ENCODE measurements at places on chromosomes 2 and 18.
A peak's percentile ranks its signal among the peaks of the same experiment; 100 is the strongest.

DNA sequence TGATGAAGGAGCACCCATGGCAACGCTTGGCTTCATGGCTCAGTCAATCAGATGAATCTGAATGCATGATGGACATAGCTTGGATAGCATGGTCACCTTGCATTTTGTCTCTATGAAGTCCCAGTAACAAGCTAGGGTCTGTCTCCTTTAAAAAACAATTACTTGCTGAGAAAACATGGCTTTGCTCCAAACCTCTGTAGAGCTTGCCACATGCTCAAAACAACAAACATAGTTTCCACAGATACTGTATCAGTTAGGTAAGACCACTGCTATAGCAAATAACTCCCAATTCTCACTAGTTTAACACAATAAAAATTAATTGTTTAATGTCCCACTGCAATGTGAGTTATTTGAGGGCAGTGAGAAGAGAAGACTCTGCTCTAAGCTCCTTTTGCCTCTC is 401.0 kb downstream of the IRS1 start:
- no peak for DNase-seq

DNA sequence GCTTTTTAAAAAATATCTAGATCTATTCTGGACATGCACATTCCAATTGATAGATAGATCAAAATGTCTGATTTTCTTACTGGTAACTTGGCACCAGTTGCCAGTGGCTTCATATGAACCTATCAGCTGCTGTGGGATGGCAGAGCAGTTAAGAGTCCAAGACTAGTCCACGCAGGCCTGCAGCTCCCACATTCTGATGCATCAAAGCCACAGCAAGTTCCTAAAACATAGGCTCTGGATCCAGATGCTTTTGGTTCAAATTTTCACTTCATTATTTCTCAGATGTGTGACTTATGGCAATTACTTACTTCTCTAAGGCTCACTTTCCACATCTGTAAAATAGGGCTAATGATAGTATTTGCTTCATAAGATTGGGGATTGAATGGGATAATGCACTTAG is 48.0 kb upstream of the CYP1B1 start:
- DNase-seq = no peak

DNA sequence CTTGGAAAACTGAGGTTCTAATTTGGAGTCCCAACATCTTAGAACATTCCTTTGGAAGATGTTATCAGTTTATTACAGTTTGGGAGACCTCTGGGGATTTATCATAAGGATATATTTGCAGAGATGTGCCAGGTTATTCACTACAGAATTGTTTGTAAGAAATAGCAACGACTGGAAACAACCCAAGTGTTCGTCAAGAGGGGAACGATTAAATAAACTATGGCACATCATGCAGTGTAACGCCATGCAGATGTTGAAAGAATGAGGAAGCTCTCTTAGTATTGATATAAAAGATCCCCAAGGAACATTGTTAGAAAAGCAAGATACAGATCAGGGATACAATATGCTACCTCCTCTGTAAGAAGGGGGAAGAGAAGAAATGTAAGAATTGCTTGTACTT is 210.6 kb downstream of the TMEM247 start:
- DNase-seq = no peak

- DNase-seq = no peak
These were observed 185.3 kb downstream of the MYO1B start for GRCh38 chr2:191430476-191430875.

DNA sequence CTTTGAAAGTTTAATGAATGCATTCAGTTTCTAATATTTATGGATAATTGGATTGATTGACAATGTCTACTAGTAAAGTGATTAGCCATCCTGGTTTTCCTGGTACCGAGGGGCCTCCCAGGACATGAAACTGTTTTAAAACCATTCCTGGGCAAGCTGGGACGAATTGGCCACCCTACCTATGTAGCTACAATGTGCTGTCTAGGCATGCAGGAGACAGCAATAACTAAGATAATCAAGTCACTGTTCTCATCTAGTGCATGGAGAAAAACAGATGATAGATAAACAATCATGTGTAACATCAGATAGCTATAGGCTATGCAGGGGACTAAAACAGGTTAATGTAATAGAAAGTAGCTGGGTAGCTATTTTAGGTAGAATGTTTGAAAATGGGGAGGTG is 67.1 kb downstream of the PMAIP1 start:
- DNase-seq = no peak

GRCh38 chr2:45337481-45337880 is 273.6 kb downstream of the SRBD1 start:
- DNase-seq = no peak

GRCh38 chr2:216014986-216015385 is 1.6 kb upstream of the MREG start:
- DNase-seq = no peak

GRCh38 chr2:19033240-19033639 is 325.2 kb downstream of the OSR1 start:
- DNase-seq = no peak

DNA sequence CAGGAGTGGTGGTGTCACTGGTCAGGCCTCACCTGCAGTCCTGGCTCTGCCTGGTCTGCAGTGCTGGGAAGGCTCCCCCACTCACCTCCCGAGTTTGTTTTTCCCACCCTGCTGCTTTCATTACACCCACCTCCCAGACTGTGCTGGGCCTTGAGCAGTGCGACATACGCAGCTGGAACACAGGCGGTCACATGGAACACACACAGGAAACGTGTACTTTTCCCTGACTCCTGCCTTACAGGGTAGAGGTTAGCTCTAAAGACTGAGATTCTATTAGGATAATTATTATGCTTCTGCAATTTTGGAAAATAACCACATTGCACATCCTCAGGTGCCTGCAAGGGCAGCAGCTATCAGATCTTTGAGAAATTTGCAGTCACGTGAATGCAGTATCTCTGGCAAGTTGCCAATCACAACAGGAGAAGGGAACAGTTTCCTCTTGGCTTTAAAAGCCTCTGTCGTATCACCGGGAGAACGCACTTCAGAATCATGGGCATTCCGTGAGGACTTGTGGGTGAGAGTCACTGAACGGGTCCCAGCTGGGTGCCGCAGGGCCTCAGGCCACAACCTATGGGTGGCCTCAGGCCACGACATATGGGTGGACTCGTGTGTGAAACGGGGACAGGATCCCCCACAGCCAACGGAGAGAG is 136.5 kb downstream of the ZNF236 start:
- DNase-seq = no peak

GRCh38 chr2:210092791-210093190 is 78.4 kb downstream of the KANSL1L start:
- no peak for DNase-seq

DNA sequence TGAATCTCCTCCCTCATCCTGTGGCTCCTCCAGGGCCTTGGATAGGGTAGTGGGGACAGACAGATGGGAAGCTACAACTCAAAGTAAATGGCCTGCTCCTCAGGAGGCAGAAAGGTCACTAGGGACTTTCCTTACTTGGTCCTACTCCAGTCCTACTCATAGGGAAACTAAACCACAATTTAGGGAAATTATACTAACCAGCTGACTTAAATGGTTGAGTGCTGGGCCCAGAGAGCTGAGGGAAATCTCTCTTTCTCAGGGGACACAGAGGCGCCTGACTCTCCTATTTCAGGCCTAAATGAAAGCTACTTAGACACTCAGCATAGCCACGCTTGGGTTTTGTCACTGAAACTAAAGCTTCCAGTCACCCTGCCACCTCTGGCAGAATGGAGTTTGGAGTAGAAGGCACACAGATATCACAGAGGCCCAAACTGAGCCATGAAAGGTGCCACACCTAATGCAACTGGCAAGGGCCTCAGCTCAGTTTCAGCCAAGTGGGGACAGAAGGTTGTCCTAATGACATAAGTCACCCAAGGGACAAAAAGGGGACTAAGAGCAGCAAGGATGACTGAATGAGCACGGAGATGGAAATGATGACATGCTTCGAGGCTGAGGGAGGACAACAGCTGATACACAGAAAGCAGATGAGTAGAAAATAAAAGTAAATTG is 24.0 kb downstream of the CERKL start:
- DNase-seq = no peak

GRCh38 chr18:46421973-46422551 is 235.0 kb downstream of the LOXHD1 start:
- DNase-seq = no peak

DNA sequence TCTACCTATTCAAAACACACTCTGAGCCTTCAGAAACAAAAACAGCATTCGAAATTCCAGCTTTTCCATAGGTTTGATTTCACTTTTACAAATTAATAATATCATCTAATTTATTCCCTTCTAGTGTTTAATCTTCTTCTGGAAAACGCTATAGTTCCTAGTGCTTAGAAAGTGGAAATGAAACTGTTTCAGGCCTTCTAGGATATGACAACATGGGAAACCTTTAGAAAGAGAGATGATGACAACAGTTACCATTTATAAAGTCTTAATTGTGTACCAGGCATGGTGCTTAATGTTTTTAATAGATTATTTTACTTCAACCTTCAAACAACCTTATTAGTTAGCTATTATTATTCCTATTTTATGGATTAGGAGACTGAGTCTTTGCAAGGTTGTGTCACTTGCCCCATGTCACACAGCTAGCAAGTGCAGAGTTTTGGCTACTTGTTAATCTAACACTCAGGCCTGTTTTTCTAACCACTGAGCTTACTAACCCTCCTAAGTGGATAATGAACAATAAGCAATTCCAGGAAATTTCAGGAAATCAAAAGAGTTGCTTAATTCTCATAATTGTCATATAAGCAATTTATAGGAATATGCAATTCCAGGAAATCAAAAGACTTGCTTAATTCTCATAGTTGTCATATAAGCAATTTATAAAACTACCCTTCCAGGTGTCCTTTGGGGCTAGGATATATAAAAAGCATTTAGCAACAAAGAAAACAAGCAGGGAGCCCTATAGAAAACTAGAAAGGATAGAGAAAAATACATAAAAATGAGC is 206.0 kb downstream of the ZNF521 start:
- DNase-seq = no peak

- no peak for DNase-seq
These were observed 77.6 kb downstream of the KCMF1 start for GRCh38 chr2:85048534-85048933.

GRCh38 chr18:64208516-64208915 is 59.6 kb upstream of the LINC00305 start:
- no peak for DNase-seq

- DNase-seq = no peak
These were observed 201.9 kb upstream of the TRIB2 start for GRCh38 chr2:12514631-12515437.

GRCh38 chr2:12641441-12641840 is 75.3 kb upstream of the TRIB2 start:
- DNase-seq = no peak

- no peak for DNase-seq
These were observed 32.7 kb upstream of the CCDC68 start for GRCh38 chr18:54991981-54992380.

GRCh38 chr2:85914922-85915321 is 26.1 kb upstream of the ST3GAL5 start:
- no peak for DNase-seq

DNA sequence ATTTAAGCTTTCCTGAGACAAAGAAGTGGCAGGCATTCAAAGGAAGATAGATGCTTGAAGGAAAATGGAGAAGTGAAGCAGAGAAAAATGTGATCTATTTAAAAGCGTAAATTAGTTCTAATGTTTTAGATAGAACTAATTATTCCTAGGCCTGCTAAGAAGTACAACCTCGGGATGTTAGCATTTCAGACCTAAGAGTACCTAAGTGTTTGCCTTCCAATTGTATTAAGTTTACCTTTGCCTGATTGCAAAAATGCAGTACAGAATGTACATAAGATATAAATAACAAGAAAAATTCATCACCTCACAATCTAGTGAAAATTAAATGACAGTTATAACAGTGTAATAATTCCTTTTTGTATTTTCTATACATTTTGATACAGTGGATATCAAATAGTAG is 71.1 kb upstream of the HNMT start:
- no peak for DNase-seq

GRCh38 chr2:222943820-222944219 is 83.0 kb downstream of the ACSL3 start:
- no peak for DNase-seq

GRCh38 chr2:233857511-233858141 is 3.3 kb upstream of the HJURP start:
- peak; percentile 40 for DNase-seq

DNA sequence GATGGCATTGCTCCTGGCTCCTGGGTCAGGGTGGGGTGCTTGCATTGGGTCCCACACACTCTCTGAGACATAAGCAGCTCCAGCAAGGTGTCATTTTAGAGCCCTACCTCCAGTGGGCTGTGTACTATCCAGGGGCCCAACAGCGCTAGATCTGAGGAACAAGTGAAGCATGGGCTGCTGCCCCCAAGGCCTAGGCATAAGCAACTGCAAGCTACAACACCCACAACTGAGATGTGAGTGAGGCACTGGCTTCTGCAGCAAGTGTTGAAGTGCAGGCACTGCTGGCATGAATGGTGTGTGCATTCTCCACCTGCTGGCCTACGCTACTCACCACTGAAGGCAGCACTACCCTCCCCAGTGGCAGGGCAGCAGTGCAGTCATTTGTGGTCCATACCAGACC is 81.0 kb upstream of the STK39 start:
- no peak for DNase-seq

DNA sequence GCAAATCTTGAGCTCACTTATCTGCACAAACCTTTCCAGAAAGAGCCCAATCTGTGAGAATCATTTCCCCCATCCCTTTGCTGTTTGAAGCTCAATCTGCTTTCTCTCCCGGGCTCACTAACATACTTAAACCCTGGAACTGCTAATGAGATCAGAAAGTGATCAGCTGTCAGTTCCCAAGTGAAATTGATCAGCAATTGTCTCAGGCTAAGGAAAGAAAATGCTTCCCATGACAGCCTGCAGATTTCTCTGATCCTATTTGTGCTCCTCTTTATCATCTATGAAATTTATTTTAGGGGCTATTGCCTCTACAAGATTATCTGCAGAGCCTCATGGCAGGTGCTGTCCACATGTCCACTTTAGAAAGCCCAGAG is 239.0 kb upstream of the CXCR4 start:
- DNase-seq = no peak

DNA sequence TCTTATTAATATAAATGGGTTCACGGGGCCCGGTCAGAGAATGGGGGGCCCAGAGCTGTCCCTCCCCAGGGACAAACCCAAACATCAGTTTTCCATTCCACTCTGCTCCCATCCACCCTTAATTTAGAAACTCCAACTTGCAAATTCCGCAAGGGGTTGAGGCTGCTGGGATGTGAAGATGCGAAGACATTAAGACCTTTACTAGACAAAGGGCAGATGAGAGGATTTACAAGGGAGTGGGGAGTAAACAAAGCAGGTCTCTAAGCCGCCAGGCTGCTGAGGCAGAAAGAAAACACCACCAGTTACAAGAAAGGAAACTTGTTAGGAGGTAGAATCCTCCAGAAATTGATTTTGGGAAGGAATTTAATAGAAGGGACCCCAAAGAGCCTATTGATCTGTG is 33.1 kb downstream of the MARCO start:
- DNase-seq = no peak

Data from left ventricle myocardium superior (tissue), 1 donor.